ENCODE measurements at places on chromosomes 6 and 20.

DNA sequence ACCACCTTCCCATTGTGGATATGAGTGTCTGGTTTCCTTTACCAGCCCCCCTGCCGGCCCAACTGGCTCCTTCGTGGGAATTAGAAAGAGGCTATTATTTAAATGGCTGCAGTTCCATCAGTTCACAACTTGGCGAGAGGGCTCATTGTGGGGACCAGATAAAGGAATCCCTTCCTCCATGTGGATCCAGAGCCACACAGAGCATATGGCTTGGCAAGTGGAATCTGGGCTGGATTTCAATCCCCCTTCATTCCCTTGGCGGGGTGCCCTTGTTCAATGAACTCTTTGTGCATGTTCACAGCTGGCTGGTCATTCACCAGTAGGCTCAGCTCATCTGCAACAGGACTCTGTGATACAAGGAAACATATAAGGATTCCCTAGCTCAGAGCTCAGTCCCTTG, 140.6 kb downstream of the OPN5 start:
- DNase-seq = no peak

DNA sequence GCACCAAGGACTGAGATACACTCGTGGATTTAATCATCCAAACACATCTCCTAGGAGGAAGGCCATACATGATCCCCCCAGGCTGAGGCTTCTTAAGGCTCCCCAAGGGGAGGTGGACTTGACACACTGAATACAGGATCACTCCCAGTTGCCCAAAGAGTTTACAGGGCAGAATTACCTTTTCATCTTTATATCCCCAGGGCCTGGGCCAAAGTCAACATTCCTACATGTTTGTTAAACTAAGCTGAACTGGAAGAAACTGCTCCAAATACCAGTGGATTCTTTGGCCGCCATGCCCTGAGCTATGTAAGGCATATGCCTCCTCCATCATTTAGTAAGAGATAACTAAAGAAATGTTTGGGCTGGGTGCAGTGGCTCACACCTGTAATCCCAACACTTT, 22.2 kb upstream of the SERPINB1 start:
- no peak for DNase-seq

DNA sequence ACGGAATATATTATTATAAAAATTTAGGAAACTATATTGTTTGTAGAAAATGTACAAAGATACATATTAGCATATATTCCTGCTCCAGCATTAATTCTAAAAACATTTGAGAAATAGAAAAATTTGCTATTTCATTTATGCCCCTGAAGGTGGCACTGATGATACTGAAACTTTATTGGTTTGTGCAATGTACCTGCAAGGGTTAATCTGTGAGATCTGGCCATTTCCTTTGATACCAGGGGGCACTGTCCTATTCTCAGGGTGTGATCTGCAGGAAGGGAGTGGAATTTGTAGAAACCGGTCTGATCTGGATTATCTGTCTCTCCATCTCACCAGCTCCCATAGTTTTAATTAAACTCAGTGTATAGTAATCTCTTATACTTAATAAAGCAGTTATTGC, 625.1 kb upstream of the IMPG1 start:
- DNase-seq = no peak

- DNase-seq = no peak
Measured at GRCh38 chr6:39273406-39273821, 40.8 kb downstream of the KCNK17 start.

- DNase-seq = no peak
Measured at GRCh38 chr6:88124925-88125557, 41.1 kb downstream of the CNR1 start.

GRCh38 chr6:157276731-157277130, 46.6 kb downstream of the TMEM242 start:
- DNase-seq = no peak

GRCh38 chr20:37932919-37933318, 30.0 kb downstream of the VSTM2L start:
- DNase-seq = no peak

- DNase-seq = no peak
Measured at GRCh38 chr6:160260367-160260766, 1.7 kb upstream of the SLC22A2 start.

GRCh38 chr6:14058029-14058695, 59.4 kb upstream of the CD83 start:
- DNase-seq = no peak

GRCh38 chr6:162313922-162314660, 413.5 kb downstream of the PRKN start:
- DNase-seq = no peak

DNA sequence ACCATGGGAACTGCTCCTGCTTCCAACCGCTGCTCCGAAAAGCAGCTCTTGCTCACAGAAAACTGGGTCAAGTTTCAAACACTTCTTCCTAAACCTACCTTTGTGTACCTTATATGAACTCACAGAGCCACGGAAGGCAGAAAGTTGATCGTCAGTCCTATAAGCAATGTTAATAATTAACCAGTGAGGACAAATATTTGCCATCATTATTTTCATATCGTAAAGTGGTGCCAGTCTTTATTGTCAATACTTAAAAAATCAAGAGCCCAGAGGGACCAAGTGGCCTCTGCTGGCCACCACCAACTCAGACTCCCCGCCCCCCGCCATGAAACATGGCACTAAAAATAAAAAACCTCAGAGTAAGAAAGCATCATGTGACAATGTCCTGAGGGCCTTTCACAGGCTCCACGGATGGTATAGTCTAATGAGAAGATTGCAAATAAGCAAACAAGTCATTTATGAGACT, 9.1 kb upstream of the PBOV1 start:
- DNase-seq = peak; percentile 62

Measured in breast epithelium (tissue), 4 donors.